ENCODE measurements at places on chromosomes 16 and 17.
A peak's percentile ranks its signal among the peaks of the same experiment; 100 is the strongest.

DNA sequence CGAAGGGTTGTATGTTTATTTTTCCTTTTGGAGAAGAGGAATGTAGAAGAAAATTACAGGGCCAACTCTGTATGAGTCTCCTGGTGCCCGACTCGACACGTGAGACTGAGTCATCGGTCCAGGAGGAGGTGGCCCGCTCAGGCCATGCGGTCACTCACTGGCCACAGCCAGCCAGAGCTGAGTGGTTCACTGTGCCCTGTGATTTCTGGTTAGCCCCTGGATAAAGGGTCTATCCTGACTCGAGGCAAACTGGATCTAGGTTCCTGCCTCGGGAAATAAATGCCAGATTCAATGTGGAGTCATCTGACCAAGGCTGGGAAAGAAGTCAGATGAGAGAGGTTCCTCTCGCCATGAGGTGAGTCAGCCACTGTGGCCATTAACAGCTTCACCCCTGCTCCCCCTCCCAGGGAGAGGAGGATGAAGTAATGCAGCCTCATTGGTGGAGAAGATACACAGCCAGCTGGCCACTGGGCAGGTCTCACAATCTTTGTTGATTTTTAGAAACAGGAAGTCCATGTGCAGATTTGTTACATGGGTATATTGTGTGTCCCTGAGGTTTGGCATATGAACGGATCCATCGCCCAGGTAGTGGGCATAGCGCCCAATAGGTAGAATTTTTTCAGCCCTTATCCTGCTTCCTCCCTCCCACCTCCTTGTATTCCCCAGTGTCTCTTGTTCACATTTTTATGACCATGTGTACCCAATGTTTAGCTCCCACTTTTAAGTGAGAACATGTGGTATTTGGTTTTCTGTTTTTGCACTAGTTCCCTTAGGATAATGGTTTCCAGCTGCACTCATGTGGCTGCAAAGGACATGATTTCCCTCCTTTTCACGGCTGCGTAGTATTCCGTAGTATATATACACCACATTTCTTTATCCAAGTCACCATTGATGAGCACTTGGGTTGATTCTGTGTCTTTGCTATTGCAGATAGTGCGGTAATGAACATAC, 21.7 kb upstream of the USP36 start:
- H3K27ac ChIP-seq = peak overlapping the region; percentile 100
- DNase-seq = peak; percentile 97
- peaks cover 49% of the 10 kb centered on the region for H3K4me1 ChIP-seq
- H3K36me3 ChIP-seq = peaks cover 28% of the 10 kb centered on the region

- H3K27me3 ChIP-seq = no peaks in the 10 kb centered on the region
- H3K36me3 ChIP-seq = no peaks in the 10 kb centered on the region
- H3K27ac ChIP-seq = no peak overlapping the region
- no peak overlapping the region for H3K4me3 ChIP-seq
Observed at GRCh38 chr16:54588026-54588425, 301.4 kb upstream of the IRX3 start.

DNA sequence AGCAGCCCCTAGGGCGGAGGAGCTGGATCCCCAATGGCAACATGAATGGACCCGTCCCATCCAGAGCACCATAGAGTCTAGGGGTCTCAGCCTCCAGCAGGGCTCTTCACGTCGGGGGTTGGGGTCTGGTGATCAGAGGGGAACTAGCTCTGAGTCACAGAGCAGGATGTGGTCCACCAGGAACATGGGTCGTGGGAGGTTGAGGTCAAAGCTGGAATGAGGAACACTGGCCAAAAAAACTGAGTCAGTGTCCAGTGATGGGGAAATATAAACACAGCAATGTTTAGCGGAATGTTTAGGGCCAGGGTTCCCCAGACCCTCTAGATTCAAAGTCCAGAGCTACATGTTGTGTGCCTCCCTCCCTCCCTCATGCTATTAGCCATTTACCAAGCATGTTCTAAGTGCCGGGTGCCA, 79.1 kb upstream of the C16orf82 start:
- peak overlapping the region; percentile 82 for H3K27ac ChIP-seq
- peak; percentile 65 for DNase-seq

GRCh38 chr17:8226536-8227237, 16.3 kb upstream of the AURKB start:
- peaks cover 48% of the 10 kb centered on the region for H3K4me1 ChIP-seq
- H3K4me3 ChIP-seq = peak overlapping the region; percentile 81
- H3K27ac ChIP-seq = peak overlapping the region; percentile 91
- H3K36me3 ChIP-seq = peaks cover 22% of the 10 kb centered on the region

- DNase-seq = no peak
- H3K27ac ChIP-seq = peak overlapping the region; percentile 93
- peak overlapping the region; percentile 92 for H3K4me3 ChIP-seq
- H3K36me3 ChIP-seq = peaks cover 12% of the 10 kb centered on the region
Observed at GRCh38 chr17:46192189-46192438, 1.1 kb downstream of the KANSL1 start.

GRCh38 chr17:17503566-17504130, 7.5 kb upstream of the RASD1 start:
- H3K4me3 ChIP-seq = no peak overlapping the region
- no peaks in the 10 kb centered on the region for H3K36me3 ChIP-seq
- DNase-seq = no peak
- no peaks in the 10 kb centered on the region for H3K4me1 ChIP-seq
- peaks cover 14% of the 10 kb centered on the region for H3K27me3 ChIP-seq
- H3K27ac ChIP-seq = no peak overlapping the region

DNA sequence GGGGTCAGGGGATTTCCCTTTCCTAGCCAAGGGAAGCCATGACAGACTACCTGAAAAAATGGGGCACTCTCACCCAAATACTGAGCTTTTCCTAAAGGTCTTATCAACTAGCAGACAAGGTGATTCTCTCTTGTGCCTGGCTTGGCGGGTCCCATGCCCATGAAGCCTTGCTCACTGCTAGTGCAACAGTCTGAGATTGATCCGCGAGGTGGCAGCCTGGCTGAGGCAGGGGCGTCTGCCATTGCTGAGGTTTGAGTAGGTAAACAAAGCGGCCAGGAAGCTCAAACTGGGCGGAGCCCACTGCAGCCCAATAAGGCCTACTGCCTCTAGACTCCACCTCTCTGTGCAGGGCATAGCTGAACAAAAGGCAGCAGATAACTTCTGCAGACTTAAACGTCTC, 152.6 kb upstream of the PMFBP1 start:
- H3K27ac ChIP-seq = no peak overlapping the region
- H3K36me3 ChIP-seq = peaks cover 11% of the 10 kb centered on the region
- DNase-seq = no peak
- no peaks in the 10 kb centered on the region for H3K4me1 ChIP-seq
- H3K4me3 ChIP-seq = no peak overlapping the region
- no peaks in the 10 kb centered on the region for H3K27me3 ChIP-seq

DNA sequence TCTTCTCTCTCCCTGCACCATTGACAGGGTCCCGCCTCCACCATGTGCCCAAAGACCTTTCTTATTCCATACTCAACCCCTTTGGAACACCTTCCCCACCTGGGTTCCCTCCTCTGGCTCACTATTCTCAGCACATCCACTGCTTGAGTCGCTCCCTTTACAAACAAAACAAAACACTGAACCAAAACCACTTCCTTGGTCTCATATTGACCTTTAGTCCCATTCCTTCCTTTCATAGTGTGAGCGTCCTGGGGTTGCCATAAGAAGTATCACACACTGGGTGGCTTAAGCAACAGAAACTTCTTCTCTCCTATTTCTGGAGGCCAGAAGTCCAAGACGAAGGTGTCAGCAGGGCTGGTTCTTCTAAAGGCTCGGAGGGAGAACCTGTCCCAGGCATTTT, 6.1 kb upstream of the TNRC6C start:
- H3K4me1 ChIP-seq = peaks cover 9% of the 10 kb centered on the region
- DNase-seq = no peak
- H3K4me3 ChIP-seq = no peak overlapping the region
- H3K36me3 ChIP-seq = no peaks in the 10 kb centered on the region

DNA sequence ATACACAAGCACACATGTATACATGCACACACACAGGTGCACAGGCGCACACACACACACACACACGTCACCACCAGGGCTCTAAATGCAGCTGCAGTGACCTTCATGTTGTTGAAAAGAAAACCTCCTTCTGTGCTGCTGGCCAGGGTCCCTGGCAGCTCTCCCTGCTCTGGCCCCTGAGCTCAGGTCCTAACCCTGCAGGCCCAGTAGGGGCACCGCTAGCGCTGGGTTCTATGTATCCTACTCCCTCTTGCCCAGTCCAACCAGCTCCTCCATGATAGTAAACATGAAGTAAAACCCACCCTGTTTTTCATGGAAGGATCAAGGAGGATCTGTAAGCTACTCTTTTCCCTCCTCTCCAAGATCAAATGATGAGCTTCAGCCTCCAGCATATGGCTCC, 172.8 kb downstream of the RBFOX3 start:
- no peak overlapping the region for H3K4me3 ChIP-seq
- DNase-seq = no peak
- peaks cover 11% of the 10 kb centered on the region for H3K27me3 ChIP-seq
- H3K4me1 ChIP-seq = no peaks in the 10 kb centered on the region
- no peak overlapping the region for H3K27ac ChIP-seq

GRCh38 chr16:4071686-4072561, 44.3 kb downstream of the ADCY9 start:
- peaks cover 20% of the 10 kb centered on the region for H3K4me1 ChIP-seq
- no peak overlapping the region for H3K27ac ChIP-seq

DNA sequence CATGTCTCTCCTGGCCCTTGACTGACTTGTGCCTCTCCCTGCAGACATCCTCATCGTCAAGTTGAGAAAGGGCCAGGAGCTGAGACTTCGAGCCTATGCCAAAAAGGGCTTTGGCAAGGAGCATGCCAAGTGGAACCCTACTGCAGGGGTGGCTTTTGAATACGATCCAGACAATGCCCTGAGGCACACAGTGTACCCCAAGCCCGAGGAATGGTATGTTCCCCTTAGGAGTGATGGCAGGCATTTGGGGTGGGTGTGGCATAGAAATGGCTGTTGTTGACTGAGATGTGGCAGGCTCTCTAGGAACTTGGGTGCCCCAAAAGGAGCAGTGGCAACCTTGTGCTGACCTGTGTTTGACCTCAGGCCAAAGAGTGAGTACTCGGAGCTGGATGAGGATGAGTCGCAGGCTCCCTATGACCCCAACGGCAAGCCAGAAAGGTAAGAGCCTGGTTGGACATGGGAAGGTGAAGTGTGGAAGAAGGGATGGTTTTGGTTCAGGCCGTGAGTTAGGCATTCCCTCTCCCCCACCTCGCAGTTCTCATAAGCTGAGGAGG, 7.5 kb downstream of the POLR2C start:
- DNase-seq = no peak
- peaks cover 12% of the 10 kb centered on the region for H3K36me3 ChIP-seq
- no peak overlapping the region for H3K4me3 ChIP-seq
- H3K27me3 ChIP-seq = peaks cover 1% of the 10 kb centered on the region
- H3K4me1 ChIP-seq = peaks cover 13% of the 10 kb centered on the region
- H3K27ac ChIP-seq = peak overlapping the region; percentile 4

DNA sequence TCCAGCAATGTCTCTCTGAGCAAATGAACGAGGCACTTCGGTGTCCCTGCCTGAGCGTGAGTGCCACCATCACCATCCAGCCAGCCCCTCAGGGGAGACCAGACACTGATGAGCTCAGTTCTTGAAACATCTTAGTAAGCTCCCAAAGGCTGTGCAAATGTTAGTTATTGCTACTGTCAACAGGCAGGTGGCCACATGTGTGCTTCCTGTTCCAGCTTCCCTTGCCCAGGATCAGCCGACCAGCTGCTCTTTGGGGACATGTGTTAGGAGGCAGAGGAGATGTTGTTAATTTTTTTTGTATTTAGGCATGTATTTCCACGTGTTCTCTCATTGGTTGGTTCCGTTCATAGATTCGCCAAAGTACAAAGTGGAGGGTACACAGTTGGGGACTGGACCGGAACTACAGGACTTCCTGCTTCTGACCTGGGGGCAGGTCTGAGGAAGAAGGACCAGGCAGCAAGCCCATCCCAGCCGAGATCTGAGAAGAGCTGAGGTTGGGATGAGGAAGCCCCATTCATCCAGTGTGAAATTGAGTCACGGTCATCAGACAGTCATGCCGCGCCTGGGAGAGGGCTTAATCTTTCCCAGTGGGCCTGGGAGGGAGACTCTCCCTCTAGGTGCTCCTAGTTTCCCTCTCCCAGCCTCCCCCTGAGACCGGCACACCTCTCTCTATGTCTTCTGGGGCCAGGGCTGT, 3.8 kb downstream of the TTYH2 start:
- H3K27ac ChIP-seq = no peak overlapping the region
- peaks cover 14% of the 10 kb centered on the region for H3K4me1 ChIP-seq
- H3K27me3 ChIP-seq = peaks cover 15% of the 10 kb centered on the region
- H3K36me3 ChIP-seq = no peaks in the 10 kb centered on the region

DNA sequence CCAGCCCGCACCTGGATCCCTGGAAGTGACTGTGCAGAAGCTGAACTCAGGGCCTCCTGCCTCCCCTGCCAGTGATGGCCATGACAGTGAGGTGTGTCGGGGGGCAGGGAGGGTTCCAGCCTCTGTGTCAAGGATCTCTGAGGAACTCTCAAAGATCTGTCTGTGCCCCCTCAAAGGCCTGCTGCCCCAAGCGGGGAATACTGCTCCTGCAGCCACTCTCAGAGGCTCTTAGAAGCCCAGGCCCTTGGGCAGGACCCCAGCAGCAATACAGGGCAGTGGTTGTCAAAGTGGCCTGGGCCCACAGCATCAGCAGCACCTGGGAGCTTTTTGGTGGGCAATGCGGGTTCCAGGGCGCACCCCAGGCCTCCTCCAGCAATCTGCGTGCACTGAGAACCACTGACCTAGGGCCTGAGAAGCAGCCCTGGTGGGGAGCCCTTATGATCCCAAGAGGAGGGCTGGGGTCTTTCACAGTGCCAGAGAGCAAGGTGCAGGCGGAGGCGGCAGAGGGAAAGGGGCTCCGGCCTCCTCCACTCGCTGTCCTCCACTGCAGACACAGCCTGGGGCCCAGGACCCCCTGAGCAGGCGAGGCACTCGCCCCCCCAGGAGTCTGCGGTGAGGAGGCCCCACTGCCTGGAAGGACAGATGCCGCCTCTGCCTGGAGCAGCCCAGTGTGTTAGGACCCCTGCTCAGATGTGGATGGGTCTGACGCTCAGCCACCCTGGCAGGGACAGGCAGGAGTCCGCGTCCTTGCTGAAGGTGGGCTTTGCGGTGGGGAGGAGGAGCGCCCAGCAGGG, 42.1 kb downstream of the ENGASE start:
- H3K4me3 ChIP-seq = no peak overlapping the region
- H3K27me3 ChIP-seq = peaks cover 30% of the 10 kb centered on the region
- DNase-seq = no peak
- H3K36me3 ChIP-seq = no peaks in the 10 kb centered on the region
- H3K4me1 ChIP-seq = no peaks in the 10 kb centered on the region

GRCh38 chr16:50267651-50268050, 1.3 kb downstream of the ADCY7 start:
- peak overlapping the region; percentile 90 for H3K4me3 ChIP-seq
- H3K27ac ChIP-seq = peak overlapping the region; percentile 94
- H3K4me1 ChIP-seq = peaks cover 42% of the 10 kb centered on the region
- 0 out of 2 replicates have a peak, but pooled peaks cover 5% of the 10 kb centered on the region for H3K27me3 ChIP-seq
- H3K36me3 ChIP-seq = no peaks in the 10 kb centered on the region

GRCh38 chr17:37815536-37815935, 70.7 kb upstream of the HNF1B start:
- peaks cover 12% of the 10 kb centered on the region for H3K27me3 ChIP-seq
- no peak overlapping the region for H3K27ac ChIP-seq
- H3K4me3 ChIP-seq = no peak overlapping the region
- peaks cover 48% of the 10 kb centered on the region for H3K4me1 ChIP-seq

GRCh38 chr16:31202414-31203375, at the start of gene PYCARD:
PYCARD (minus strand) TSS chr16:31202760; CDS start chr16:31202690, 70 bp downstream.
- peaks cover 46% of the 10 kb centered on the region for H3K4me1 ChIP-seq
- peak; percentile 21 for DNase-seq
- H3K36me3 ChIP-seq = peaks cover 10% of the 10 kb centered on the region

GRCh38 chr17:73901661-73902415, 257.6 kb upstream of the SDK2 start:
- no peak overlapping the region for H3K27ac ChIP-seq
- H3K4me3 ChIP-seq = no peak overlapping the region
- no peaks in the 10 kb centered on the region for H3K4me1 ChIP-seq
